ENCODE measurements at places on chromosomes 5 and 9.

- DNase-seq, result no peak
Measured at GRCh38 chr9:126854734-126855133, 5.7 kb upstream of the ZBTB34 start.

GRCh38 chr9:83622433-83622938 lies 457 bp upstream of the IDNK start:
- DNase-seq, result no peak

GRCh38 chr9:95147452-95148207 lies 169.9 kb downstream of the FANCC start:
- DNase-seq, result peak; percentile 75

DNA sequence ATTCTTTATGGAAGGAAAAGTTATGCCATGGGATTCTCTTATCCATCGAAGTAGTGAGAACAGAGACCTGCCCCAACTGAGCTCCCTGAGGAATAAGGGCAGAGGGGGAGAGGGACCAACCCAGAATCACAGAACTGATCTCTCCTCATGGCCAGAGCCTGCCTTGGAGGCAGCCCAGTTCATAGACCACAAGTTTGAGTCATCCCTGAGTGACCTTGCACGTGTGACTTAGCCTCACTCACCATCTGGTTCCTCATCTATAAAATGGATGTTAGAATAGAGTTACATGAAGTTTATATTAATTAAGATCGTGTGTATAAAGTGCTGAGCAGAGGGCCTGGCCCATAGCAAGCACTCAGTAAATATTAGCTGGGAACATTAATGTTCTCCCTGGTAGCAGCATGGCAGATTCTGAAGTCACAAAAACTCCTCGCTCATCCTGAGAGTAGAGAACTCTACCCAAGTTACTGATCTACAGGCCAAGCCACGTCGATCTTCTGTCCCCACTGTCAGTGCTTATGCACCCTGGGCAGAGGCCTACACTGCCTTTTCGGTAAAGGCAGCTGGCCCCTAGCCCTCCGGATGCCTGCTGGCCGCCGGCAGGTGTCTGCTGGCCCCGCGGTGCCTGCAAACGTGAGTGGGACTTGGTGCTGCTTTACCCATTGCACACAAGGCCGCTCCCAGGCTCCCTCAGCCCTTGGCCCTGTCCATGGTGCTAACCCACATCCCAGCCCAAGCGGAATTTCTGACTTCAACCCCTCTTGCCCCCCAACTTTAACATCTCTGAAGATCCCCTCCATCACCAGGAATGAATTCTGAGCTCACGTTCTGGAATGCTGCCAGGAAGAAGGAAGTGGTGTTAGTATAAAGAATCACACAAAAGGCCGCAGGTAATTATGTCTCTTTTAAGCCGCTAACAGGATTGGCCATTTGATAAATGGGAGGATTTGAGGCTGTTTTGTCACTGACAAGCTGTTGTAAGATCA lies 61.1 kb upstream of the ARAP3 start:
- DNase-seq, result peak; percentile 28

GRCh38 chr9:3646226-3646625 lies 120.4 kb upstream of the RFX3 start:
- DNase-seq, result no peak

- peak; percentile 41 for DNase-seq
Measured at GRCh38 chr5:96595300-96596090, 66.7 kb upstream of the CAST start.

- DNase-seq, result peak; percentile 46
Measured at GRCh38 chr5:53930457-53930856, 370.0 kb downstream of the NDUFS4 start.

DNA sequence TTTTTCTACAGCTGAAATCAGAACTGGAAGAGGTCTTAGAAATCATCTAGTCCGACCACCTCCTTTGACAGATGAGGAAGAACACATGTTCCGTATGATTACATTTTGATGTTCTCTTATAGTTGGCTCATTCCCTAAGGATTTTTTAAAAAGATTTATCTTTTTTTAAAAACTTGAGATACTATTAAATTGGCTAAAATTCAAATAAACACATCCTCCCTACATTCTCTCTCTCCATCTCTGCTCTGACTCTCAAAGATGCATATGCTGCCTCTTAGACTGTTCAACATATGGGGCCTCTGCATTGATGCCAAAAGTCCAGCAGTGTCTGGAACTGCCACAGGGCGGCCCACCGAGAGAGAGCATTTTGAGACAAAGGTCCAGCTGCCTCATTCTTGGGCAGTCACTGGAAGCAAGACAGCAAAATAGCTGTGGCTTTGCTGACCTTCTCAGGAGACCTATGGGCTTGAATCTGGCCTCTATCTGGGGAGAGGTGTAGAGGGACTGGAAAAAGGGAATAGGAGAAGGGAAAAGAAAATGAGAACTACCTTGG lies 12.8 kb upstream of the TSSK1B start:
- DNase-seq, result peak; percentile 6
